ENCODE measurements at places on chromosomes 4 and X. TPM values are rescaled to one million over a fixed set of nuclear protein-coding genes. Genes with fewer than 3 reads are reported as not detected.

Gene NPY2R
- total RNA-seq = not detected

Gene STIM2
- 19.7 TPM for total RNA-seq

Gene DUSP9
- 6.1 TPM for total RNA-seq

Gene ASB11
- 3.5 TPM for total RNA-seq

Gene IL1RAPL1
- total RNA-seq = 0.53 TPM

Gene FATE1
- total RNA-seq = not detected

Gene NAP1L3
- 1.9 TPM for total RNA-seq

Gene PYURF
- 142 TPM for total RNA-seq

Gene NSUN7
- total RNA-seq = not detected
